ENCODE measurements at places on chromosomes 5 and 9. TPM values are rescaled to one million over a fixed set of nuclear protein-coding genes. Genes with fewer than 3 reads are reported as not detected.

Gene ENG
- total RNA-seq = 125 TPM

GRCh38 chr9:113317777-113318176, 14.6 kb upstream of the RNF183 start:
- no peaks in the 10 kb centered on the region for H3K27me3 ChIP-seq
- no peak overlapping the region for H3K27ac ChIP-seq
- no peak overlapping the region for H3K4me3 ChIP-seq
- H3K4me1 ChIP-seq = no peaks in the 10 kb centered on the region
- no peak for DNase-seq

Gene APC
- 37.4 TPM for total RNA-seq

- no peaks in the 10 kb centered on the region for H3K36me3 ChIP-seq
- H3K4me3 ChIP-seq = no peak overlapping the region
These were observed 182.2 kb downstream of the MCTP1 start for GRCh38 chr5:95102687-95103086.

DNA sequence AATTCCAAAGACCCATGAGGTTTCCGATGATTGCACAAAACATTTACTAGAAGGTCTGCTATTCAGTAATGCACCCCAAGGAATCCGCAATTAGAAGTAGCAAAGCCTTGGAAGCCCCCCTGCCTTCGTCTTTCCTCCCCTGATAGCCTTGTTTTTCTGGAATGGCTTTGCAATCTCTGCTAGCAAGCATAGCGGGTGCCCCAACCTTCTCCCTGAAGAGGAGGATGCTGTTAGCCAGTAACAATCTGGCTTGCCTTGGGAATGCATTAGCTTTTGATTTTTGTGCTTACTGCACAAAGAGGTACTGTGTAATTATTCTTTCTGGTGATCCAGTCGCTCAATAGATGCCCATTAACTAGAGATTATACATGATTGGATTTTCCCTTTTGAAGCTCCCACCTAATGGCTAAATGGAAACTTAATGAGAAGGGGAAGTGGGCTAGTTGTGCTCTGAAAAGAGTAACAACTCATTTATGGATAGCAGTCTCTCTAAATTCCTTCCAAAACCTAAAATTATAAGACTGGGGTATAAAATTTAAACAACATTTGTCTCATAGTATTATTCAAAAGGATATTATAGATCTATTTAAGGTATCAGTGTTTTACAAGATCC, 91.6 kb downstream of the FBXW11 start:
- H3K36me3 ChIP-seq = peaks cover 8% of the 10 kb centered on the region
- H3K27ac ChIP-seq = no peak overlapping the region
- H3K4me1 ChIP-seq = no peaks in the 10 kb centered on the region

GRCh38 chr5:167699432-167699831, 592.0 kb upstream of the WWC1 start:
- no peak for DNase-seq
- no peaks in the 10 kb centered on the region for H3K27me3 ChIP-seq
- no peak overlapping the region for H3K4me3 ChIP-seq

Gene PANK3
- 43.3 TPM for total RNA-seq

DNA sequence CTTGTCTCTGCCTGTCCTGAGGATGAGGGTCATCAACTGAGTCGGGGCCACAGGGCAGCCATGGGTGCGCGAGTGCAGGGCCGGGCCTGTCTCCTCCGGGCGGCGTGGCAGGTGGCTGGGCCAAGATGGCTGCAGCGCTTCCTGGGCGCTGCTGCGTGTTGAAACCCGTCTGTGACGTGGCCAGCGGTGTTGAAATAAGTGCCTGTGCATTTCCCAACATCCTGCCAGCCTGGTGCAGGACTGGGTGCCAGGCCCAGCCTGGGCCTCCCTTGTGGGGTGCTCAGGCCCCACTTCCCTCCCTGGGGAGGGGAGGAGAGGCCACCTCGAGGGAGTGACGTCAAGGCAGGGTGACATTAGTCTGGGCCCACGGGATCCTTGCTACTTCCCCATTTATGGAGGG, 45.5 kb downstream of the RXRA start:
- peak overlapping the region; percentile 49 for H3K27ac ChIP-seq
- H3K4me3 ChIP-seq = no peak overlapping the region
- no peaks in the 10 kb centered on the region for H3K36me3 ChIP-seq
- H3K27me3 ChIP-seq = no peaks in the 10 kb centered on the region
- peaks cover 90% of the 10 kb centered on the region for H3K4me1 ChIP-seq

DNA sequence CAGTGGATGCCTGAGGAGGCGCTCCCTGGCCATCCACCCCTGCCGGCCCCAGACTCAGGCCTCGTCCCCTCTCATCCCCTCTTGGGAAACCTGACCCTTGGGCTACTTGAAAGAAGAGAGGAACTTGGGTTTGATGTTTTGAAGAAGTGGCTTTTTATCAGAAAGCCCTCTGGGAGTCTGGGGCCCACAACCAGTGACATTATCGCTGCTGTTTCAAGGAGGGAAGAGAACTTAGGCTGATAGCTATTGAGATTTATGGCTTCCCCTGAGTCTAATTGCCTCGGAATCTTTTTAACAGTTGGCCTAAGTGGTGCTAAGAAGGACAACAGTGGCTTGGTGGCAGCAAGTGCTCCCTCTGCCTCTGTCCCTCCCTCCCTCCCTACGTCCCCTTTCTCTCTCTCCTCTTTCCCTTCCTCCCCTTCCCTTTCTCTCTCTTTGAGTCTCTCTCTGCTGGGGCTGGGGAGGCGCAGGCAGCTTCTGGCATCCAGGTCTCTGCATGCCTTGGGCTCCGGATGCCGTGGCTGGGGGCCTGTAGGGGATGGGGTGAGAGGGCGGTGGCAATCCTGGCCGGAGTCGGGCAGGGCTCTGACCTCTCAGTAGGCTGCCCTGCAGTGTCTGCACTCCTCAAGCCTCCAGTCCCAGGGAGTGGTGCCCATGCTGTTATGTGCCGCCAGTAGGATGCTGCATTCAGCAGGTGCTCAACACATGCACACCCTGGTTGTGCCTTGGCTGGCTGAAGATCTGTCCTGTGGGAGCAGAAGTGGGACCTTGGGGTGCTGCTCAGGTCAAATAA, 49.6 kb upstream of the RXRA start:
- no peaks in the 10 kb centered on the region for H3K4me1 ChIP-seq
- H3K27me3 ChIP-seq = no peaks in the 10 kb centered on the region
- no peak overlapping the region for H3K4me3 ChIP-seq
- H3K36me3 ChIP-seq = no peaks in the 10 kb centered on the region

Gene WDR55
- 11.8 TPM for total RNA-seq

DNA sequence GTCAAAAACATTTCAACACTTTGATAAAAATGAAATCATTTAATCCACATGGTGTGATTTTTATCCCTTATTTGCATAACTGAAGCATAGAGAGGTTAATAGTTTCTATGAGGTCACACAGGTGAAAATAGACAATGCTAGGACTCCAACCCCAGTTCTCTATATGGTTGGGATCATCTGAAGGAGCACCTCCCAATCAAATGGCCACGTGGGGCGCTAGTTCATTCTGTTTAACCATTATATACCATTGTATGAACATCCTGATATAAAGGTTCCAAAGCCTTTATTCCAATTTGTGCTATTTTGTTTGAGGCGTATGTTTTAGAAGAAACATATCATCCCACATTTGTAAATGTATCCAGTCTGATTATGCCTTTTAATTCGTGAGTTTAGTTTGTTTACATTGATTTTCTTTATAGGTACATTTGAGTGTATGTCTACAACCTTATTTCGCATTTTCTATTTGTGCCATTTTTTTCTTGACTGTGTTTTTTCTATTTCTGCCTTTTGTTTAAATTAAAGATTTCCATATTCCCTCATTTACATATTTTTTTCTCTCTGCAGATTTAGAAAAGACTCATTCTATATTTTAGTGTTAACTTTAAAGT, 1092.0 kb downstream of the MAT2B start:
- DNase-seq = no peak
- H3K27ac ChIP-seq = no peak overlapping the region
- H3K4me1 ChIP-seq = no peaks in the 10 kb centered on the region
- no peak overlapping the region for H3K4me3 ChIP-seq
- H3K36me3 ChIP-seq = no peaks in the 10 kb centered on the region

Gene EIF4E1B
- not detected for total RNA-seq

GRCh38 chr5:111820072-111820471, 63.1 kb upstream of the NREP start:
- H3K27ac ChIP-seq = no peak overlapping the region
- no peaks in the 10 kb centered on the region for H3K4me1 ChIP-seq
- no peaks in the 10 kb centered on the region for H3K36me3 ChIP-seq
- DNase-seq = no peak
- H3K4me3 ChIP-seq = no peak overlapping the region

DNA sequence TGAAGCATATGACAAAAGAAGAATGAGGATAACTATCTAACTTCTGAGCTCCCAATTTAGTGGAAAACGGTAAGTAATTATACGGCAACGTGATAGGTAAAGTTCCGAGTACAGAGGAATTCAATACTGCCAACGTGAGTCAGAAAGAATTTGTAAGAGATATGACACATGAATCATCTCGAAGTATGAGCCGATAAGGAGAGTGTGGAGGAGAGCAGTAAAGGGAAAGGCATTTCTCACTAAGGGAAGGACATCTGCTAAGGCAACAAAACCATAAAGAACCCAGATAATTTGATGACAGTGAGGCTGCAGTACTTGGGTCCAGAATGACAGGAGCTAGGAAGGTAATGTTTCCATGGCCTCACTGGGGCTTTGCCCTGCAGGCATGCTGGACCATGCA, 11.0 kb downstream of the MPDZ start:
- no peak for DNase-seq
- no peaks in the 10 kb centered on the region for H3K27me3 ChIP-seq
- no peak overlapping the region for H3K4me3 ChIP-seq
- H3K36me3 ChIP-seq = no peaks in the 10 kb centered on the region
- peaks cover 37% of the 10 kb centered on the region for H3K4me1 ChIP-seq

Gene DCAF10
- 18.3 TPM for total RNA-seq

- no peak overlapping the region for H3K4me3 ChIP-seq
- no peaks in the 10 kb centered on the region for H3K36me3 ChIP-seq
- H3K4me1 ChIP-seq = no peaks in the 10 kb centered on the region
- no peaks in the 10 kb centered on the region for H3K27me3 ChIP-seq
- DNase-seq = no peak
These were observed 272.2 kb downstream of the FSTL4 start for GRCh38 chr5:133340002-133340755.

Gene FCN1
- 1.1 TPM for total RNA-seq

- H3K27me3 ChIP-seq = no peaks in the 10 kb centered on the region
- no peaks in the 10 kb centered on the region for H3K36me3 ChIP-seq
- H3K4me1 ChIP-seq = peaks cover 34% of the 10 kb centered on the region
- H3K4me3 ChIP-seq = peak overlapping the region; percentile 67
- no peak overlapping the region for H3K27ac ChIP-seq
These were observed 2.1 kb downstream of the SLC22A5 start for GRCh38 chr5:132371603-132371994.

DNA sequence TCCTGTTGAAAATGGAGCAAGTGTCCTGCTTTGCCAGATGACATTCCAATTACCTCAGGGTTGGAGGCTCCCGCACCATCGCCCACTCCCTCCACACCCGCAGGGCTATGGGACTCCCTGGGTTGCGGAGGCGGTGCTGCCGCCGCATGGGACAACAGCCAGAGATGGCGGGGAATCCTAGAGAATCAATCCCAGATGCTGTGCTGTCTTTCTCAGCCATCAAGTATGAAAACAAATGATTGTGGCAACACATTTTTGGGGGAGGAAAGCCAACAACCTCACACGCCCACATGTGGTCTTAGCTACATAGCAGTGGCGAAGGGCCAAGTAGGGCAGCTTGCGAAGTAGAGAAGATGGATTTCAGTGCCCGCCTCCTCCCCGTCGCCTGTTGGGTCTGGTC, 46.7 kb downstream of the IL31RA start:
- H3K27me3 ChIP-seq = no peaks in the 10 kb centered on the region
- DNase-seq = peak; percentile 37
- H3K4me3 ChIP-seq = no peak overlapping the region
- no peaks in the 10 kb centered on the region for H3K4me1 ChIP-seq
- no peaks in the 10 kb centered on the region for H3K36me3 ChIP-seq
- H3K27ac ChIP-seq = no peak overlapping the region

DNA sequence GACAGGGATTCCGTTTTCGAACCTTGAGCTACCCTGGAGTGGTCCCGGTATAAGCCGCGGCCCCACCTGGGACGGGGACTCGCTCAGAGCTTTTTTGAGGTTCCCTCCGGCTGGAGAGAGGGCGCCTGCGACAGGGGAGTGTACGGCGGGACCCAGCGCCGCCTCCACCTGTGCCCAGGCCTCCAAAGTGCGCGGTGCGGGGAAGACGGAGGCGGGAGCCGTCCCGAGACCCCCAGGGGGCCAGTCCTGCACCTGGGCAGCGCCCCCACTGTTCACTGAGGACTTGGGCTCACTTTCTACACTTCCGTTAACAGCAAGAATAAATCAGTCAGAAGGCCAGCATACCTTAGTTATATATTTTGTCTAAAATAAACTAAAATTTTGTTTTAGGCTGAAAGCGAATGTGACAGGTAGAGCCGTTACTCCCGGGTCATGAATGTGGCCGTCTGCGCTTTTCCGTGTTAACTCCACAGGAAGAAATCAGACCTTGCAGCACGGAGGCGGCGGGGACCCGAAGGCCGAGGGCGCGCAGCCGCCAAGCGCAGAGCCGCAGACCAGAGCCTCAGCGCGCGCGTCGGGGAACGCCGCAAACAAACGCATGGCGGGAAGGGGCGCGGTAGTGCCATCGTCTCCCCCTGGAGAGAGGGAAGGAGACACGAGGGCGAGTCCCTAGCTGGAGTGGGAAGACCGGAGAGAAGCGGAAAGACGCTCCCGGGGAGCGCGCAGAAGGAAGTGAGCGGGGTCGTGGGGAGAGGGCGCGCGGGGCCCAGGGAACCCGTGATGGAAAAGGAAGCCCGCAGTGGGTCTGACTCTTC, 14.1 kb downstream of the TRIM7 start:
- peak overlapping the region; percentile 75 for H3K4me3 ChIP-seq
- peaks cover 9% of the 10 kb centered on the region for H3K4me1 ChIP-seq
- no peaks in the 10 kb centered on the region for H3K27me3 ChIP-seq
- DNase-seq = peak; percentile 40

DNA sequence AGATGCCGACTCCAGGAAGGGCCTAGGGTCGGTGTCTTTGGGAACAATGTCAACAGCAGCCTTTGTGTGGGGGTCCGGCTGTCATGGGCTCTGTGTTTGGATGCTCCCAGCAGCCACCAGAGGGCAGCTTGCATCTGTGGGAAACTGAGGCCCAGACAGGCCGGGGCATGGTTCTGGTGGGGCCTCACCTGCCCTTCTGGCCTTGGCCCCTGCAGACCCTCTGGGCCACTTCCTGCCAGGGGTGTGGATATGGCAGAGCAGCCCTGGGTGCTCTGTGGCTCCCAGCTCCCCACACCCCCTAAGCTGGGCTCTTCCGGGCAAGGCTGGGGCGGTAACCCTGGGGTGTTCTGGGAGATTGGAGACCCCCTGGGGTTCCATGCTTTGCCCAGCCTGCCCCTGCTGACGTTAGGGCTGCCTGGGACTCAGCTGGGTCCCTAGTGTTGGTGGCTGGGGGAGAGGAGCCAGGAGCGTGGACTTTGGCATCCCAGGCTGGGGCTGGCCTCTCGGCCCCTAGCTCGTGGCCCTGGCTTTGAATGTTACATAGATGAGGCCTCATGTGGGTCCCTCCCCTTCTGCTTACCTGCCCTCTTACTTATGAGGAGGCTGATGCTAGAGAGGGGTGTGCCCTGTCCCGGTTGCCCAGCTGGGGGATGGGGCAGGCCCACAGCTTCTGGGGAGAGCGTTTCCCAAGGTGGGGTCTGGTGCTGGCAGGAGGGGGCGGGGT, 38.3 kb downstream of the RXRA start:
- H3K4me1 ChIP-seq = peaks cover 52% of the 10 kb centered on the region
- H3K36me3 ChIP-seq = no peaks in the 10 kb centered on the region
- no peak for DNase-seq
- H3K27ac ChIP-seq = peak overlapping the region; percentile 88
